ENCODE measurements at places on chromosomes 7 and 10.

GRCh38 chr7:20299145-20299544 is 31.6 kb upstream of the ITGB8 start:
- no peak for DNase-seq

DNA sequence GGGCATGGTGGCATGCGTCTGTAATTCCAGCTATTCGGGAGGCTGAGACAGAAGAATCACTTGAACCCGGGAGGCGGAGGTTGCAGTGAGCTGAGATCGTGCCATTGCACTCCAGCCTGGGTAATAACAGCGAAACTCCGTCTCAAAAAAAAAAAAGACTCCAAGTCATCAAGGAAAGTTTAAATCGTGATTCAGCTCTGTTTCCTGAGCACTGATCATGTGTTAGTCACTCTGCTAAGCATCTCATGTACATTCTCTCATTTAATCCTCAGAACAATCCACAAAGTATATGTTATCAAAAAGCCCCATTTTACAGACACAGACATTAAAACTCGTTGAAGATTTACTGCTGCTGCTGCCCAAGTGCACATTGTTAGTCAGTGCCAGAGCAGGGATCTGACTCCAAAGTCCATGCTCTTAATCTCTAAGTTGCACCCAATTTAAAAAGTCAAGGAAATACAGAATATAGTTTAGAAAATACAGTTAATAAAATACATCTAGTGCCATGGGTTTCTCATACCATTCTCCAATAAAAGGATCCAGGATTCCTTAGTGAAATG is 6.2 kb downstream of the PIK3AP1 start:
- DNase-seq = peak; percentile 52

DNA sequence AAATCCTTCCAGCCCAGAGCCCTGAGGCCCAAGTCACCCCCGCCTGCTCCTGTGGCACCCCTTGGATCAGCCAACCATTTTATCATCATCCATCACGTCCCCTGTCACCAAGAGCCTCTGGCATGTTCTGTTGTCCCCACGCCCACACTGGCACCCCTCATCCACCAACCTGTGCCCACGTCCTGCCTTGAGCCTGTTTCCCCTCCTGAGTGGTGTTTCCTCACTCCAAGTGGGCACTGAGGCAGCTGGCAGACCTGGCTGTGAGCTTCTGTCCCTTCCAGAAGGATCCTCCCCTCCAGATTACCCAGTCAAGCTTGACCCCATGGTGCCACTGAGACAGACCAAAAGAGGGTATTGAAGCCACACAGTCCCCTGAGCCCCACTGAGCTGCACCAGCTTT is 71.4 kb upstream of the ANTXRL start:
- no peak for DNase-seq

DNA sequence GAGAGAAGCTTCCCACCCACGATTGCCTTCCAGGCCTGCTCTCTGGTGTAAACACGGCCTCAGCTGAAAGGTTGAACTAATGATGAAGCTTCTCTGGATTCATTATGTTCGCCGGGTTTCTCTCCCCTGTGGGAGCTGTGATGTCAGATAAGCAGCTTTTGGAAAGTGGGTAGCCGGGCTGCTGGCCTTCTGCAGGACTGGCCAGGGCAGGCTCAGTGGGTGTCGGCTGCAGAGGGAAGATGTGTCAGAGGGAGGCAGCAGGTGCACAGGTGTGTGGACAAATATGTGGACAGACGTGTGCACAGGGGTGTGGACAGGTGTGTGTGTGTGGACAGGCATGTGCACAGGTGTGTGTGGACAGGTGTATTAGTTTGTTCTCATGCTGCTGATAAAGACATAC is 28.5 kb upstream of the PSMG3 start:
- DNase-seq = no peak

- DNase-seq = no peak
These were observed 177.4 kb downstream of the ARHGAP12 start for GRCh38 chr10:31751051-31751737.

DNA sequence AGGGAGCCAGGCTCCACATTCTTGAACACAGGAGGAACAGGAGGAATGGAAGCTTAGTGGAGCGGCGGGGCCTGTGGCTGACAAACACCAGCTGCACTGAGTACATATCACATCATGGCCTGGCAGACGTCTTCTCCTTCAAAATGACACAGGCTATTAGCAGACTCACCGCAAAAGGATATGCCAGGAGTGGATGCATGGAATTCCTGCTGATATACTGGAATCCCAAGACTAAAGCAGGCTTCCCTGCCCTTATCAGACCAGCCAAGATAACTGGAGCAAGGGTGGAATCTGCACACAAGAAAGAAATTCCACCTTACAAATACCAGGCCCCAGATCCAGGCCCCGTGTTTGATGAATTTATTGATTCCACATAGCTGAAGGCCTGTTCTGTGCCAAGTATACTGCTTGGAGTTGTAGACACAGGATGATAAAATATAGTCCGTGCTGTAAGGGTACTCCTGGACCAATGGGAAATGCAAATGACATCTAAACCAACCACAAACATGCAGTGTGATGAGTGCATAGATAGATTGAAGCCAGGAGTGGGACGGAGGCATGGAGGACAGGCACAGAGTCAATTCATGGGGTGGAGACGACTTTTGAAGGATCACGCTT is 480.5 kb upstream of the ZMIZ1 start:
- peak; percentile 63 for DNase-seq

DNA sequence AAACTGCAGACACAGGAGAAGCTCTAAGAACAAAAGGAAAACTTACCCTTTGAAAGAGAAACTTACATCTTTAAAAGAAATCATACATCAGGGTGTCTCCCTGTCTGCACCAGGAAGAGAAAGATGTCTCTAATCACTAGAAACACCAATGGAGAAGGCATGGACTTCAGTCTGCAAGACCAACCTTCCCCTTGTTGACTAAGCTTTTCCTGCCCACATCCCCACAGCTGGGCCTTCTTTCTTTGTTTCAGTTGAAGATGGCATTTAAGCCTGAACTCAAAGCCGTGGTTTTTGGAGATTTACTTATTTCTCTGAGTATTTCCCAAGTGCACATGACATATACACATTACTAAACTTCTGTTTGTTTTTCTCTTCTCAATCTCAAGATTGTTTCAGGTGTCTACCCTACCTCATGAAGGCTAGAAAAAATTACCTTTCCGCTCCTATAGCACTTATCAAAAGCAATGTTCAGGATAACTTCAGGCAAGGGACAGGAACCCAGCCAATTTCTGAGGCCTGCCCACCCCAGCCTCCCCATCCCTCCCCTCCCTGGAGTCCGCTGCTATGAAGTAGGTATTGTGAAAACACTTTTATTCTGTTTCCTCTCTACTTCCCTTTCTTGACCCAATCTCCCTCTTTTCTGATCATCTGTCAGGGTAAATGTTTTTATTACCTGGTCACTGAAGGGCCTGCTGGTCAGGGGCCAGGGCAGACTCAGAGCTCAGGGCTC is 2.8 kb upstream of the SLC29A3 start:
- no peak for DNase-seq

GRCh38 chr10:22992075-22992474 is 64.2 kb downstream of the ARMC3 start:
- no peak for DNase-seq

GRCh38 chr10:74363727-74364126 is 212.7 kb downstream of the ADK start:
- no peak for DNase-seq

DNA sequence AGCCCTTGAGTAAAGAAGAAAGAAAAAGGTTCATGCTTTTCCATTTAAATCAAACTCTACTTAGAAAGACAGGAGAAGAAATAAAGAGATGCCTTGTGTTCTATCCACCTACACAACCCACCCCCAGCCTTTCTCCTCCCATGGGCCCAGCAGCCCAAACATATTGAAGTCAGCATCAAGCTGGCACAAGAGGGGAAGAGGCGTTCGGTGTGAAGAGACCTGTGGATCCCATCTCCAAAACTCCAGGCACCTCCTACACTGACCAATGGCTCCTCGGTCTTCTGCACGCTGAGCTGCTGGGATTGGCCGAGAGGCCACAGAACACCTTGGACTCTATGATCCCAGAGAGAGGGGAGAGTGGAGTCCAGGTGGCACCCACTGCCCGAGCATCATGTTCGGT is 66.0 kb upstream of the CELF2 start:
- DNase-seq = no peak

DNA sequence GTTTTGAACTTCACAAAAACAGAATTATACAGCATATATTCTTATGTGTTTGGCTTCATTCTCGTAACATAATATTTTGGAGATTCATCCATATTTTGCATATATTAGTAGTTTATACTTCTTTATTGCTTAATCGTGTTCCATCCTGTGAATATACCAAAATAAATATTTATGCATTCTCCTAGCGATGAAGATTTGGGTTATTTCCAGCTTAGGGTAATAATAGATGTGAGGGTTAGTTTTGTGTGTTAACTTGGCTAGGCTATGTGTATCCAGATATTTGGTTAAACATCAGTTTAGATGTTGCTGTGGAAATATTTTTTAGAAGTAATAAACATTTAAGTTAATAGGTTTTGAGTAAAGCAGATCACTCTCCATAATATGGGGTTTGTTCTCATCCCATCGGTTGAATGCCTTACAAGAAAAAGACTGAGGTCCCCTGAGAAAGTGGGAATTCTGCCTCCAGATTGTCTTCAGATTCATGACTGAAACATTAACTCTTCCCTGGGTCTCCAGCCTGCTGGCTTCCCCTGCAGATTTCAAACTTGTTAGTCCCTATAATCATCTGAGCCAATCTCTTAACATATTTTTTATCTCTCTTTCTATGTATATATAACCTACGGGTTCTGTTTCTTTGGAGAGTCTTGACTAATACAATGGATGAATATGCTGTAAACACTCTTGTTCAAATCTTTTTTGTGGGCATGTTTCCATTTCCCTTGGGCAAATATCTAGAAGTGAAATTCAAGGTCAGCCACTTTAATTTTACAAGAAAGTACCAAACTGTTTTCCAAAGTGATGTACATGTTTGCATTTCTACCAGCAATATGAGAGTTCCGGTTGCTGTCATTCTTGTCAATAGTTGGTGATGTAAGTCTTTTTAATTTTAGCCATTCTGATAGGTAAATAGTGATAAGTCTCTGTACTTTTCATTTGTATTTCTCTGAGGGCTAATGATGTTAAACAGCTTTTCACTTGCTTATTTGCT is 48.7 kb downstream of the PDK4 start:
- no peak for DNase-seq

- DNase-seq = no peak
These were observed 4.4 kb downstream of the SPRN start for GRCh38 chr10:133420028-133420427.

DNA sequence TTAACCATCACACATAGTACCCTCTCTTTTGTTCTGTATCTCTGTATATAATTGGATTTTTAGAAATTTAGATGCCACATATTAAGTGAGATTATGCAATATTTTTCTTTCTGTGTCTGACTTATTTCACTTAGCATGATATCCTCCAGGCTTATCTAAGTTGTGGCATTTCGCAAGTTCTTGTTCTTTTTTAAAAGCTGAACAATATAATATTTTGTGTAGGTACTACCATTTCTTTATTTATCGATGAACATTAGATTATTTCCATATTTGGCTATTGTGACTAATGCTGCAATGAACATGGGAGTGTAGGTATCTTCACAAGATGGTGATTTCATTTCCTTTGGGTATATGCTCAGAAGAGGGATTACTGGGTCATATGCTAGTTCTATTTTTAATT is 295.0 kb downstream of the SUGCT start:
- DNase-seq = no peak

DNA sequence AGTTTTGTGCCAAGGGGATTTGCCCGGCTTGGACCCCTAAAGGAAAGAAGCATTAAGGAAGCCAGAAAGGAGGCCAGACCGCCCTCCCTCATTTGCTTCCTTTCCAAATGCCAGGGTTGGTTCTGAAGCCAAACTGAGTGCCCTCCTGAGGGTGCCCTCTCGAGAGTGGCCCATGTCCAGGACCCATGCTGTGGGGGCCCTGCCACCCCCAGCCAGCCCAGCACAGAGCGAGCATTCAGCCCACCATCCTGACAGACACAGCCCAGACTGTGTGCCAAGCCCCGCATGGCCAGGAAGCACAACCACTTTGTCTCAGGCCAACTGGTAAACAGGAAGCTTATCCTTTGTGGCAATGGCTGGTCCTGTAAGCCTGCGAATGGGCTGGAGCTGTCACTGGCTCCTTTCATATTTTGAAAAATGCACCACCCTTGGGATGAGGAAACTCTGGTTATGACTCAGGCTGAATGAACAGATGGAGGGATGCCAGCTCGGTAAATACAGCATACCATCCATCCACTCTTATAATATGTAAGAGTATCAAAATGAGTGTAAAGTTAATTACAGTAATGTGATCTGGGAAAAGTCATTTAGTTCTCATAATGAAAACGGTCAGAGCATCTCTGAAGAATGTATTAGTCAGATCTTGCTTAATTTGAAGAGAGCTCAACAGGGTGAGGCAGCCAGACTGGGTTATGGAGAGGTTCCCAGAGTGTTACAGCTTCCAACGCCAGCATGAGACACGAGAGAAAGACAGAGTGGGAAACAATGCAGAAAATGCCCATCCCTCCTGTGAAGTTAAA is 65.0 kb downstream of the STK17A start:
- no peak for DNase-seq

- DNase-seq = no peak
These were observed 7.5 kb downstream of the MTG1 start for GRCh38 chr10:133401500-133401899.

- no peak for DNase-seq
These were observed 22.9 kb upstream of the INSIG1 start for GRCh38 chr7:155274633-155275355.

GRCh38 chr10:99329554-99330346 is 594 bp downstream of the CNNM1 start:
- DNase-seq = peak; percentile 42

DNA sequence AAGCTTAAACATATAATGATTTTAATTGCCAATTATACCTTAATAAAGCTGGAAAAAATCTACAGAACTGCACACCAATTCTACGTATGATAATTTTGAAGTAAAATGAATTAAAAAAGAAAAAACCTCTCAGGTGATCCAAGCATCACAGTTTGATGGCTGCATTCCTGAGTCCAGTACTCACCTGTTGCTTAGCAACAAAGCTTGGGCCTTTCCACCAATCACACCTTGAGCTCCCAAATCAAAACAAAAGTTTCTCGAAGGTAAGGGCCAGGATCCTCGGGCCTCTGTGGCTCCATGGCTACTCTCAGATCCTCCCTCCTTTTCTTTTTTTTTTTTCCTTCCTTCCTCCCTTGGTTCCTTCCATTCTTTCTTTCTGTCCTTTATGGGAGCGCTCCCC is 137.2 kb upstream of the PCBD1 start:
- DNase-seq = no peak

- DNase-seq = no peak
These were observed 494.0 kb downstream of the KIF20B start for GRCh38 chr10:90195288-90195840.

DNA sequence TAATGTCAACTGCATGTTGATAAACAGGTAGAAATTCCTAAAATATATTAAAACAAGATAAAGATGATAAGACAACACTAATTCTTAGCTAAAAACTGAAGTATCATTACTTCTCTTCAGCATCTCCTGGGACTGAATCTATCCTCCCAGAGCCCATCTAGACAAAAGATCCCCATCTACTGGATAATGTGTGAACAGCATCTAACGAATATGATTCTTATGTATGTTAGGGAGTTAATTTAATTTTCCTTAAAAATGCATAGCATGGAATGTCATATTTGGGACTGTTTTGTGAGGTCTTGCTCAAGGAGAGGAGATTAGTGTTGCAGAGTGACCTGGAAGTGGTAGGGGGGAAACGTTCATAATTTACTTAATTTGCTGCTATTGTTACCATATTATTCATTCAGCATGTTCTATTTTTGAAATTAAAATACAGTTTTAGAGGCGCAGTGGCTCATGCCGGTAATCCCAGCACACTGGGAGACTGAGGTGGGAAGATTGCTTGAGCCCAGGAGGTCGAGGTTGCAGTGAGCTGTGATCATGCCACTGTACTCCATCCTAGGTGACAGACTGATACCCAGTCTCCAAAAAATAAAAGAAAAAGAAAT is 305.1 kb upstream of the CSTF2T start:
- peak; percentile 30 for DNase-seq
